Activated CD4-positive, alpha-beta T cell treated with anti-CD3 and anti-CD28 coated beads, Interleukin-2, amount 10 ng/mL, durations not matched to agents 7 days and 5 days (primary cell): ENCODE measurements at places on chromosomes 7 and 10. TPM values are rescaled to one million over a fixed set of nuclear protein-coding genes. Genes with fewer than 3 reads are reported as not detected.
A peak's percentile ranks its signal among the peaks of the same experiment; 100 is the strongest.

Gene PPP1R3A
- total RNA-seq: not detected

Gene TFPI2
- not detected for total RNA-seq

Gene FFAR4
- not detected for total RNA-seq

GRCh38 chr7:132030086-132030568, 473.7 kb upstream of the PODXL start:
- H3K4me3 ChIP-seq: no peak overlapping the region
- no peaks in the 10 kb centered on the region for H3K36me3 ChIP-seq
- H3K27me3 ChIP-seq: no peaks in the 10 kb centered on the region
- no peak for DNase-seq
- H3K4me1 ChIP-seq: no peaks in the 10 kb centered on the region

Gene CLCN1
- 0.06 TPM for total RNA-seq

DNA sequence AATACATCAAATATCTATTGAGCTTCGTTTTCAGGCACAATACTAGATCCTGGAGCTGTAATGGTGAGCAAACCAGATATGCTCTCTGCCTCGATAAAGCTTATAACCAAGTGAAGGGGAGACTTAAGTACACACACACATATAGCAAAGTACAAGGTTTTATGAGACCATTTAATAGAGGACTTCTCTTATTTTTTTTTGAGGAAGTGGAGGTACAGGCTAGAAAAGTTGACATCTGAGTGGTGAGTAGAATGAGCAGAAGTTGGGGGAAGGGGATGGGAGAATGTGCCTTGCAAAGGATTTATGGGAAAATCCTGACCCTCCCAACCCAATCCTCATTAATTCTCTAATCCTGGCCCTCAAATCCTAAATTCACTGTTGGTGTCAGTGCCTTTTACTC, 7.7 kb downstream of the CCDC136 start:
- H3K27me3 ChIP-seq: no peaks in the 10 kb centered on the region
- H3K4me3 ChIP-seq: no peak overlapping the region

DNA sequence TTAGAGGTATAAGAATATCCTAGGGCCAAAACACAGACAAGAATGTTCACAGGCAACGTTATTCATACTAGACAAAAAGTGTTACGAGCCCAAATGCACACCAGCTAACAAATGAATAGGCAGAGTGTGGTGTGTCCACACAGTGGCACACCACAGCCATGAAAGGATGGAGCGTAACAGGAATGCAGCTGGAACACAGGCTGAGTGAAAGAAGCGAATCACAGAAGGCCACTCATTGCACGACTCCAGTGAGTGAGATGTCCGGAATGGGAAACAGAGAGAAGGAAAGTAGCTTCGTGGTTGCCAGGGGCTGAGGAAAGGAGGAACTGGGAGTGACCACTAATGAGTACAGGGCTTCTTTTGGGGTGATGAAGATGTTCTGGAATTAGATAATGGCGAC, 198.8 kb downstream of the TNS3 start:
- H3K27ac ChIP-seq: no peak overlapping the region
- no peak for DNase-seq
- no peak overlapping the region for H3K4me3 ChIP-seq
- H3K27me3 ChIP-seq: no peaks in the 10 kb centered on the region
- no peaks in the 10 kb centered on the region for H3K4me1 ChIP-seq
- H3K36me3 ChIP-seq: no peaks in the 10 kb centered on the region

DNA sequence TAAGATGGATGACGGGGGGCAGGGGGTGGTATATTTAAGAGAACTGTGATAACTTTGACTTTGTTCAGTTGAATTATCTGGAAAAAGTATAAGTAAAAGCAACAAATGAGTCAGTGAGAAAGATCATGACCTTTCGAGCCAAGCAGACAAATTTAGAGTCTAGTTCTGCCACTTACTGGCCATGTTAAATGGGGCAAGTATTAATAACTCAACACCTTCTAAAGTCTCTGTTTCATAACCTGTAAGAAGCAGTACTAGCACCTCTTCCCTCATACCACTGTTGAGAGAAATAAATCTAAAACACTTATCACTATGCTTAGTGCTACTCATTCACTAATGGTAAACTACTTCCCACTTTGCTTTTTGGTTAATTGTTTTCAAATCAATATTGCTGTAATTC, 604.4 kb upstream of the LRRN3 start:
- H3K27ac ChIP-seq: no peak overlapping the region
- no peaks in the 10 kb centered on the region for H3K4me1 ChIP-seq
- H3K4me3 ChIP-seq: no peak overlapping the region
- no peak for DNase-seq
- H3K36me3 ChIP-seq: no peaks in the 10 kb centered on the region
- peaks cover 2% of the 10 kb centered on the region for H3K27me3 ChIP-seq

DNA sequence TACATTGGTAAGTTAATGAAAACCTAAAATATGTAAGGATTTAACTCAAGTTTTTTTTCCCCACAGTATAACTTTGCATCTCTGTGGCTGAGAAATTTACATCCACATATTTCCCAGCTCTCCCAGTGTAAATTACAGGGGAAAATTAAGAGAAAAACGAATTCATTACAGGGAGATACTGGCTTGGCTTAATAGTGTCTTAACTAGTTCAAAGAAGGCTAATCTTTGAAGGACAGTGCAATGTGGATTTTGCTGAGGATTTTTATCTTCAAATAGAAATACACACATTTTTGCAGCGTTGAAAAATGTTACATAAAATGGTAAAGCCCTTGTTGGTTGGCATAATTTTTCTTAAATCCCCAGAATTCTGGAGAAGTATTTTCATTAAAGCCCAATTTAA, 1.5 kb downstream of the CBX3 start:
- H3K27ac ChIP-seq: peak overlapping the region; percentile 91
- DNase-seq: no peak
- peaks cover 45% of the 10 kb centered on the region for H3K4me1 ChIP-seq

DNA sequence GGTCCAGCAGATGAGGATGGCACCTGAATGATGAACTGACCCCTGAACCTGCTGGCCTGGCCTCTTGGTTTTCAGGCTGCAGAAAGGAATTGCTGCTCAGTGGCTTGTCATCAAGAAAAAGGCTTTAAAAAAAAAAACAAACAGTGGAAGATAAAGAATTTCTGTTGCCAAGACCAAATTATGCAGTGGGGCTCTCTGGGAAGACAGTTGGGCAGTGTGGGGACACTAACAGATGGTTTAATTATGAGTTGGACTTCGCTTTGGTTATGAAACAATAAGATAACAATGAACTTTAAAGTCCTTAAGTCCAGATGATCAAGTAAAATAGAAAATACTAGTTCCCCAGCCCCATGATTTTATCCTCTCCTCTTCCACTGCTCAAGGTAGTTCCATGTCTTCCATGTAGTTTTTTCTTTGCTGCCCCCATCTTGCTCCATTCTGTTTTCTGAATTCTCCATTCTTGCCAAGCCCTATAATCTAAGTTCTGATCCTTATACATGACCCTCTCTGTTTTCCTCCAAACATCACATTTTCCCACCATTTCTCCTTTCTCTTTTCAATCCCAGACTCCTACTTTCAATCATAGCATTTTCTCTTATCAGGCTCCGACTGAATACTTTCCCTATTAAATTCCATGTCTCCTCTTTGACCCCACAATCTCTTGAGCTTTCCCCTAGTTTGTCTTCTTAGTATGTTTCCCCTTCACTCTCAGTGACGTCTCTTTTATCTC, 52.6 kb downstream of the ANK3 start:
- DNase-seq: no peak
- H3K27ac ChIP-seq: no peak overlapping the region
- peaks cover 4% of the 10 kb centered on the region for H3K4me1 ChIP-seq
- no peaks in the 10 kb centered on the region for H3K36me3 ChIP-seq
